AG08396 (cell line): ENCODE measurements at places on chromosomes 2 and 18.

GRCh38 chr2:197209246-197209645 is 101.3 kb downstream of the ANKRD44 start:
- no peak for DNase-seq

- DNase-seq, result no peak
These were observed 13.7 kb upstream of the GMCL1 start for GRCh38 chr2:69815717-69816116.

- no peak for DNase-seq
These were observed 89.7 kb upstream of the SH3BP4 start for GRCh38 chr2:234861841-234862735.

DNA sequence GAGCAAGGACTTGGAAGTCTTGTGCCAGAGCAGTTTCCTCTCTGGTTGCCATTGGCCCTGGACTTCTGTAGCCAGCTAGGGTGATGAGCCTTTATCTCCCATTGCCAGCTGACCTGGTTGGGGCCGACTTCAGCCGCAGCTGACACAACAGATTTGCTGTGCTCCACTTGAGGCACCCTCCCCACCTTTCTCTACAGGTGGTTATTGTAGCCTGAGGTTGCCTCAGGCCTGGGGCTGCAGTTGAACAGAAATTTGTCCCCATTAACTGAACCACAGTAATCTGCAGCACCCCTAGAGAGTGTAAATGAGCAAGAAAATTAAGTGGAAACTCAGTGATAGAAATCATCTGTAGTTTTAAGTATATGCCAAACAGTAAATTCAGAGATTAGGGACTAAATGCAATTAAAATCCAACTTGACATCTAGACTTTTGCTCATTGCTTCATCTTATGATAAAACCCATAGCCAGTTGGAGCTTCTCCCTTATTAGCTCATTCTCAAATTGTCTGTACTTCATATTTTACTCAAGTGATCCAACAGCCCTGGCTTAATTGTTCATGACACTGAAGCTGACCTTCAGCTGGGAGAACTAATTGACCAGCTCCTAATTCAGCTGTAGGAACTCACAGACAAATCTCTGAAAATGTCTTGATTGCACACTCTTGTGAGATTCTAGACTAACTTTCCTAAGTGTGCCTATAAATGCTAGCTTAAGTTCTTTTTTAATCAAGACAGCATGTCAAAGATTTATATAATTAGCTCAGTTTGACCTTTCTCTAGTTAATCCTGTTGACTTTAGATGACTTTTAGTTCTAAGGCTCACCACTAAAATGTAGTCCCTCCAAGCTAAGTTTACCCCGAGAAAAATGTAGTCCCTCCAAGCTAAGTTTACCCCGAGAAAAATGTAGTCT is 48.9 kb downstream of the COPS8 start:
- no peak for DNase-seq

DNA sequence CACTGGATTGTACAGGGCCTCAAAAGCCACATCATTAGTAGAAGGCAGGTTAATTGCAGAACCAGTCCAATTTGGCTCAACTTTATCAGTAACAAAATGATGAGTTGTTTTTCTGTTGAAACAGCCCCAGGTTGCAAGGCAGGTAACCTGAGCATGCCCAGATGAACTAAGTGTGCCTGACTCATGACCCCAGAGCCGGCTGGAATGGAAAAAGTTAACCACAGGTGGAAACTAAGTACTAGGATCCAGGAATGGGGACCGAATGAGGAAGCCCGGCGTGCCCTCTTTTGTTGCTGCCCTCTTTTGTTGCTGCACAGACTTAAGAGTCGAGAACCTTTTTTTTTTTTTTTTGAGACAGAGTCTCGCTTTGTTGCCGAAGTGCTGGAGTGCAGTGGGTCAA is 79.5 kb upstream of the YWHAQ start:
- DNase-seq, result no peak

GRCh38 chr2:7450833-7451190 is 533.6 kb downstream of the RNF144A start:
- DNase-seq, result no peak

DNA sequence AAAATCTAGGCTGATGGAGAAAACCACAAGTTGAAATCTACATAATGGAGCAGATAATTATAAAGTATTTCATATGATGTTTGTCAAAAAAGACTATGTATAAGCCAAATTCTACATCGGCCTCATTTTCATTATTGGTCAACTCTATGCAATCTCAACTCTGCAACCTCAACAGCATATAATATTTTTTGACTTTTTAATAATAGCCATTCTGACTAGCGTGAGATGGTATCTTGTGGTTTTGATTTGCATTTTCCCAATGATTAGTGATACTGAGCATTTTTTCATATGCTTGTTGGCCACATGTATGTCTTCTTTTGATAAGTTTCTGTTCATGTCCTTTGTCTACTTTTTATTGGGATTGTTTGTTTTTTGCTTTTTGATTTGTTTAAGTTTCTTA is 496.1 kb upstream of the SLC39A10 start:
- DNase-seq, result no peak

DNA sequence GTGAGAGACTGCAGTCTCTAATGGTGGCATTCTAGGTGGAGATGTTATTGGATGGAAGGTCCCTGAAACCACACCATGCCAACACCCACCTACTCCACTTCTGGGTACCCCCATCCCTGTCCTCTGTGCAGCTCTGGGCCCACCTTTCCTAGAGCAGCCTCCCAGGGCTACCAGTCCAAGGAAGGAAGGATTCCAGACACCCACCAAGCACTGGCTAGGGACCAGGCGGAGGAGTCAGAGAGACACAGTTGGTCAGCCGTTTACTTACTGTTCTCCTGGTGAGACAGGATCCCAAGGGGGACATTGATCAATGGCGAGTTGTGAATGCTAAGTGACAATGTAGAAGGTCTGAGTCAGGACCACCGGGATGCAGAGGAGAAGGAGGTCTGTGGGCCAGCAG is 151.6 kb downstream of the TTC32 start:
- DNase-seq, result no peak

DNA sequence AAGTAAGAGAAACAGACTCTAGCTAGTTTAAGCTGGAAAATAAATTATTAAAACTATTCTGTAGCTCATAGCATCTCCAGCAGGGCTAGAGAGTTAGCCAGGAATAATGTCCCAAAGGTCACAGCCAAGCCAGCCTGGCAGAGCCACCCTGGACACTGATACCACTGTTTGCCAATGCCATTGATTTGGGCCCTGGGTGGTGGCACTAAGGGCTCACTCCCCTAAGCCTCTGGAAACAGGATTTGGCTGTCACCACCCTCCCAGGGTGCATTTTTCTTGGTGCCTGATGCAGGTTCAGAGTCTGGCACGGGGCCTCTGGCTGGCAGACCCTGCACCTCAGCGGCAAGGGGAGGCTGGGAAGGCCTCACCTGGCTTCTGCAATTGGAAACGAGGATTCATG is 7.1 kb downstream of the SH2D6 start:
- DNase-seq, result no peak
